ENCODE measurements at places on chromosomes 1 and 21. TPM values are rescaled to one million over a fixed set of nuclear protein-coding genes. Genes with fewer than 3 reads are reported as not detected.
A peak's percentile ranks its signal among the peaks of the same experiment; 100 is the strongest.

DNA sequence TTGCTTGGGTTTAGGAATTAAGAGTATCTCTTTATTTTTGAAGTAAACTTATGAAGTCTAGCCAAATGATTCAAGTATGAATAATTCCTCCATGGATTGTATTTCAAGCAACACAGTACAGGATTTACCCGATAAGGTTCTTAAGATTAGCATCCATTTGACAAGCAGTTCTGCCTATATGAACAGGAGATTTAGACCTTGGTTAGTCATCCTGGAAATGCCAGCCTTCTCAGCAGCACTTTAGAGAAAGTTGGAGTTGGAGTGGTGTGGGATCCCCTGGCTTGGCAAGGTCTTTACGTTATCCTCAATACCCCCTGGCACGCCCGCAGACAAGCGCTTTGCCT is 1.6 kb downstream of the BCAR3 start:
- DNase-seq: no peak

- no peak for DNase-seq
These were observed 66.1 kb upstream of the ADAM30 start for GRCh38 chr1:119962296-119962968.

- DNase-seq: no peak
These were observed 14.3 kb downstream of the PROX1 start for GRCh38 chr1:214002060-214002459.

DNA sequence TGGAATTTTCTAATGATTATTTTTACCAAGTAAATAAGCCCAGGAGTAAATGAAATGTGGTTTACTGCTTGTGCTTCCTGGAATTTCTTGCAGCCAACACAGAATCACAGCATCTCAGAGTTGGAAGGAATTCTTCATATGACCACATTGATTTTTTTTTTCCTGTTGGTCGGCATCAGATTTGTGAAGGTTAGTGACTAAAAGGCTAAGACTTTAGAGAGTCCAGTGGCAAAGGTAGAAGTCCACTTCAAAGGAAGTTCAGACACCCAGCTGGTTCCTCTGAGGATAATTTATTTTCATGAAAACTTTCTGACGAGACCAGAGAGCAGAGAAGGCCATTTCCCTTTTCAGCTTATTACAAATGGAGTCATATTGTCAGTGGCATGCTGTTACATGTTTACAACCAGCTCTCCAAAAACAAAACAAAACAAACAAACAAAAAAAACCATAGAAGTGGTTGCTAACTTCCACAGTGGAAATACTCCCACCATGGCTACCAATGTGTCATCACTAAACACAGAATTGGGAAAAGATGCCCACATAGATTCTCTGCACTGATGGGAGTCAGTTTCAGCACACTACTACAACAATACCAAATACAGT is 77.2 kb upstream of the CDC42BPA start:
- DNase-seq: no peak

GRCh38 chr1:91699339-91699974 is 186.5 kb downstream of the TGFBR3 start:
- no peak for DNase-seq

GRCh38 chr1:219744652-219745469 is 132.0 kb upstream of the ZC3H11B start:
- no peak for DNase-seq

GRCh38 chr1:170415710-170416372 is 116.1 kb upstream of the GORAB start:
- DNase-seq: no peak

GRCh38 chr1:59455206-59455605 is 158.3 kb downstream of the FGGY start:
- DNase-seq: no peak

DNA sequence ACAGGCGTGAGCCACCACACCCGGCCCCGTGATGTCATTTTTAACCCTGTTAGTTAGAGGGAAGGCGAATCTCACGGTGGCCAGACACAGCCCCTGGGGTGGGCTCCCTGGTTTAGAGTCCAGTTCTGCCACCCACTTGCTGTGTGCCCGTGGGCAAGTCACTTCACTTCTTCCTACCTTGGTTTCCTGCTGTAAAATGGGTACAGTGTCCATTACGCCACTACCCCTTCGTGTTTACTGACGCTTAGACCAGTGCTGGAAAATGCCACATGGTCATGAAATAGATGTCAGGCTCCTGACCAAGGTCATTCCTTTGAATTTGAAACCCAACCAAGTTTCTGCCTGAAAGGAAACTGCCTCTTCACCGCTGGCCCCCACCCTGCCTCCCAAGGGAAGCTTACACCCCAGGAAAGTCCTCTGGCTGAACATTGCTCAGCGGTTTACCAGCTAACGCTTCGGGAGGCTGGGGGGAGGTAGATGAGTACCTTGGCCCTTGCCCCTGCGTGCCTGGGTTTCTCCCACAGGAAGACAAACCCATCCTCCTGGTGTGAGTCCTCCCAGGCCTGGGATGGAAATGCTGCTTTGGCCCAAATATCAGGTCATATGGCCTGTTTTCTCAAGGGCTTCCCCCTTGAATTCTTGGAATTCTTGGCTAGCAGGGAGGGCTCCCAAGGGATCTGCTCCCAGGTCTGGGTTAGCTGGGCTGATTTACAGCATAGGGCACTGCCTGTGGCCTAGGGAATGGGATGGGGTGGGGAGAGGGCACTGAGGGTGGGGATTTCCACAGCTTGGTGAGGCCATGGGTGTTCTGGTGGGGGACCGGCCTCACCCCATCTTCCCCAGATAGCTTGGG is 7.6 kb upstream of the AADACL4 start:
- DNase-seq: no peak

DNA sequence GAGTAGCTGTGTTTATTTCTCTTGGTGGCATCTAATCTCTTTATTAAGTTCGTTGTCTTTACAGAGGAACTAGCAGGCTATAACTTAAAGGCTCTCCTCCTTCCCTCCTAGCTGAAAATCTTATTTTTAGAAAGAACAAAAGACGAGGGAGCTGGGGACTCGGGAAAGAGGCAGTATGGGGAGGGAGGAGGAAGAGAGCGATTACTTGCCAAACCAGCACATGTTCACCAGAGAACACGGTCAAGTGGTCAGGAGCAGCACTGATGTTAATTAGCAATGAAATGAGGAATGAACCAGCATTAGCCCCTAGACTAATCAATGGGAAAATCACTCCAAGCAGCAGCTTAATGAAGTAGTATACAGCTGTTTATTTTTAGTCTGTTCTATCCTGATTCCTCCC is 171.3 kb upstream of the ESRRG start:
- no peak for DNase-seq

DNA sequence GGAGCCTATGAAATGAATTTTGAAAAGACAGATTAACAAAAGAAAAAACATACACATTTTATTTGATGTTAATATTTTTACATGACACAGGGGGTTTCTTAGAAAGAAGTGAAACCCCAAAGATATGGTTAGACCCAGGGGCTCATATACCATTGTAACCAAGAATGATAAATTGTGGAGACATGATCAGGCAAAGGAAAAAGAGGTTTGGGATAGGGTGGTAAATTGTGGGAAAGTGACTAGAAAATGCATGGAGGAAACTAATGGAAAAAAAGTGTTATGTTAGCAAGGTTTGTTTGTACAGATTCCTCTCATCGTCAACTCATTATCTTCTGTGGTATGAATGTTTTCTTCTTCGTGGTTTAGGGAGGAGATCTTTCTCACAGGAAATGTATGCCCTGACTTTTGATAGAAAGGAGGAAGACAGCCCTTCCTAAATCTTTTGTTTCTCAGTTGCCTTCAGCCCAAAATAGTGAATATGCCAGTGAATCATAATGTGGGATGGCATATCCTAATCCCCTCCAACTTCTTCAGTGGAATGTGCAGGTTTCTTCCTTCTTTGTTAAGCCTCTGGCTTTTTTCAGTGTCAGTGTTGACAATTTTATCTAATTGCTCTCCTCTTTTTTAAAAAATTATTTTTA is 140.4 kb upstream of the UBE2U start:
- DNase-seq: no peak

GRCh38 chr1:178540646-178541045 is 27.7 kb downstream of the TEX35 start:
- DNase-seq: peak; percentile 37

DNA sequence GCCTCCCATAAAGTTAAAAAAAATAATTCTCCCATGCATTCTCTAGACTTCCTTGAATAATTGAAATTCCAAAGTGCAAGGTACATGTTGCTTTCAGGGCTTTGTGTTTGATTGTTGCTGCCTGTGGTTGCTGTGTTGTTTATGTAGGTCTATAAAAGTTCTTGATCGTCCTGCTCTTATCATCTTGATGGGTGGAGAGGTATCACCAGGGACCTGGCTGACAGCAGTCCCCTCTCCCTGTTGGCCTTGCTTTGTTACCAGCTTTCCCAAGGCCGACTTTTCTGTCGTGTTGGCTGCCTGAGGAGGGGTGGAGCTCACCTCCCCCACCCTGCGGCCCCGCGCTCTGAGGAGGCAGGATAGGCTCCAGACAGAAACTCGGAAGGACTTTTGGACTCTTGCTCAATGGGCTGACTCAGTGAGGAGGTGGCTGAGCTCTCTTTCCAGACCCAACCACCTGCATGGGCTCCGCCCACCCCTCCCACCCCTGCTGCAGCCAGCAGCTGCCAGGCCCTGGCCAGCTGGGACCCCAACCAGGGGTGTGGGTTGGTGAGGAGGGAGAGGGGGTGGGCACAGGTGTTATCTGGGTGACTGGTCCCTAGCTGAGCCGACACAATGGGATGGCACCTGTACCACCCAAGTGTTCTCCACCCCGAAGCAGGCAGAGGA is 2.0 kb downstream of the INAVA start:
- DNase-seq: no peak

DNA sequence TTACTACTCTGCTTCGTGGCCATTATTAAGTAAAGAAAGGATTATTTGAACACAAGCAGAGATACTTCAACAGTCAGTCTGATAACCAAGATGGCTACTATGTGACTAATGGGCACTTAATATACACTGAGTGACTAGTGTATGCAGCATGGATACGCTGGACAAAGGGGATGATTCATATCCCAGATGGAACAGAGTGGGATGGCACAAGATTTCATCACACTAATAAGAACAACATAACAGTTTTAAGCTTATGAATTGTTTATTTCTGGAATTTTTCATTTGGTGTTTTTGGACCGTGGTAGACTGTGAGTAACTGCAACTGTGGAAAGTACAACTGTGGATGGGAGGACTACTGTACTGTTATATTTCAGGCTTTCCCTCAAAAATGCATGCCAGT is 9.4 kb downstream of the ZCCHC17 start:
- no peak for DNase-seq

- DNase-seq: no peak
These were observed 38.1 kb downstream of the SLC44A3 start for GRCh38 chr1:94858276-94858675.

DNA sequence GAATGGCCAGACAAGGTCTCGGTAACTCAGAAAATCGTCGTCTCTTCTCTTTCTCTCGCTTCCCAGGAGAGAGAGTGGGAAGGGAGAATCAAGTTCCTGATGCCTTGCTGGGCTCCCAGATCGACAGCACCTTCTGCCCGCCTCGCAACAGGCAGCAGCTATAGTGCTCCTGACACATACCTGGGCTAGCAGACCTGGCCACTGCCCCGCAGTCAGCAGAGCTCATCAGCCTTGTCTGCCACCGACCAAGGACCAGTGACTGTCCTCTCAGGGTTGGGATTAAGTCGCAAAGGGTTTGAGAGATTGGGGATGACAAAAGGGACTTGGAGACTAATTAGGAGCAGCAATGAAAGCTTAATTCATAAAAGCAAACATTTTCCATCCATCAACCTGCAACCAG is 4.1 kb downstream of the RUNX3 start:
- DNase-seq: no peak

Gene WLS
- 326 TPM for total RNA-seq

Gene UBE2J2
- 102 TPM for total RNA-seq

Gene ADGRL4
- not detected for total RNA-seq

Gene PIK3CD
- total RNA-seq: 59.4 TPM

Gene PROK1
- not detected for total RNA-seq
